Stimulated activated CD8-positive, alpha-beta memory T cell treated with anti-CD3 and anti-CD28 coated beads, Interleukin-15, amount 100 ng/mL, for 24 hours (primary cell): ENCODE measurements at places on chromosomes 4 and X.

- DNase-seq = no peak
Measured at GRCh38 chr4:155941085-155941790, 12.4 kb downstream of the CTSO start.

- no peak for DNase-seq
Measured at GRCh38 chrX:108439961-108440696, 491 bp downstream of the COL4A5 start.

GRCh38 chrX:79195027-79195426 lies 50.5 kb downstream of the GPR174 start:
- no peak for DNase-seq

GRCh38 chr4:152456609-152457008 lies 79.3 kb downstream of the FBXW7 start:
- no peak for DNase-seq

- DNase-seq = no peak
Measured at GRCh38 chrX:44267116-44267515, 76.4 kb downstream of the EFHC2 start.

DNA sequence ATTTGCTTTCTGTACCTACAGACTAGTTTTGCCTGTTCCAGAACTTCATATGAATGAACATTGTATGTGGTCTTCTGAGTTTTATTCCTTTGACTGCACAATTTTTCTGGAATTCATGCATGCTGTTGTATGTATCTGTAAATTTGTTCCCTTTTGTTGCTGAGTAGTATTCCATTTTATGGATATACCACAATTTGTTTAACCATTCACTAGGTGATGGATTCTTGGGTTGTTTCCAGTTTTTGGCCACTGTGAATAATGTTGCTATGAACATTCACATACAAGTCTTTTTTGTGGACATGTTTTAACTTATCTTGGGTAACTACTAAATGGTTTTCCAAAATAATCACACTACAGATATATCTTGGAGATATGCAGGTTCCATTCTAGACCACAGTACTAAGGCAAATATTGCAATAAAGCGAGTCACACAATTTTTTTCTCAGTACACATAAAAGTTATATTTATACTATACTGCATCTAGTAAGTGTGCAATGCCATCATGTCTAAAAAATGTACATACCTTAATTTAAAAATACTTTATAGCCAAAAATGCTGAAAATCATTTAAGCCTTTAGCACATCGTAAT lies 58.7 kb downstream of the TSPAN5 start:
- no peak for DNase-seq

GRCh38 chr4:56637791-56638190 lies 43.3 kb downstream of the HOPX start:
- no peak for DNase-seq

- no peak for DNase-seq
Measured at GRCh38 chrX:11395859-11396258, 102.6 kb downstream of the AMELX start.

- no peak for DNase-seq
Measured at GRCh38 chr4:138639018-138639741, 376.4 kb upstream of the NOCT start.

DNA sequence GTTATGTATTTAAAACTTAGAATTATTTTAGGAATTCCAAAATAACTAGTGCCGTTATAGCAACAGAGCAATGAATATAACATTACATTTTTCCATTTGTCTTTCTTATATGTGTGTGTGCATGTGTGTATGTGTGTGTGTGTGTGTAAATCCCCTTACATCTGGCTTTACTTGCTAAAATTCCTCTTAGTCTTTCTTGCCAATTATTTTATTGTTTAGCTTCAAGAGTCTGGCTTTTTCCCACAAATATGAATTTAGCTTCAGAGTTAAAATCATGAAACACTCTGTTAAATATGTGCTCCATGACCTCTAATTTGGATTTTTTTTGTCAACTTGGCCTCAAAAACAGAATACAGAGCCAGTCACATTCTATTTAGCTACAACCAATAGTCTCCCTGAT lies 18.9 kb downstream of the FGF13 start:
- DNase-seq = no peak

DNA sequence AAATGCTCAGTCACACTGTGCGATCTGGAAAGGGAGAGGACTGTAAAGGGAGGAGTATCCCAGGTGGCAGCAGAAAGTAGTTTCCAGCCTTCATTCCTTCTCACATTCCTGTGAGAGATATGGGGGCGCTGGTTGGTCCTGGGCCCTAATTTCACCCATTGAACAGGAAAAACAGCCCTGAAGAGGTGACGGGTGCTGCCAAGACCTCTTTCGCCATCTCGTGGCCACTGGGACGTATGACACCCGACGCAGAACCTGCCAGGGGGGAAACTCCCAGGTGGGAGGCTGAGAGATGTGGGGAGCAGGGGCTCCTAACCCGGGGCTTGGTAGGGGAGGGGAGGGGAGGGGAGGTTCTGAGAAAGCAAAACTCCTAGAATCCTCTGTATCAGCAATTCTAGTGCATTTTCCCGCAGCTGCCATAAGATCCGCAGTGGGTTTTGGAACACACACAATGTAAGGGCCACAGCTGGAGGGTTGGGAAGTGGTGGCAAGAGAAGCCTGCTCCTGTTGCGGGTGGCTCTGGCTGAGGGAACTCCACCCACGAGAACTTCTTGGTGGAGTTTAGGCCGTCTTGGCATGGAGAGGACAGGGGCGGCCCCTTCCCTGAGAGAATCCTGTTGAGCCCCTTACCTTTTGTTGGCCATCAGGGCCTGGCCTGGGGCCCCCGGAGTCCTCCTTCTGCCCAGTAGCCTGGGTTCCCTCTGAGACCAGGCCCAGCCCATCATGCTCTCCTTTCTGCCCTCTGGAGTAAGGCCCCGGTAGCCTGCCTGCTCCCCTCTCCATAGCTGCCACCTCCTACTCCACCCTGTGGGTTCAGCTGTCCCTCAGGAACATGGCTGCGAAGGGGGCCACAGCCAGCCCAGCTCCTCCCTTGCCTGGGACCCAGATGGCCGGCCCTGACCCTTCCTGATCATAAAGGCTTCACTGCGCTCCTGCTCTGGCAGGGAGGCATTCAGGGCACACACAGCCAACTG lies 134.1 kb downstream of the OR13H1 start:
- peak; percentile 0 for DNase-seq

DNA sequence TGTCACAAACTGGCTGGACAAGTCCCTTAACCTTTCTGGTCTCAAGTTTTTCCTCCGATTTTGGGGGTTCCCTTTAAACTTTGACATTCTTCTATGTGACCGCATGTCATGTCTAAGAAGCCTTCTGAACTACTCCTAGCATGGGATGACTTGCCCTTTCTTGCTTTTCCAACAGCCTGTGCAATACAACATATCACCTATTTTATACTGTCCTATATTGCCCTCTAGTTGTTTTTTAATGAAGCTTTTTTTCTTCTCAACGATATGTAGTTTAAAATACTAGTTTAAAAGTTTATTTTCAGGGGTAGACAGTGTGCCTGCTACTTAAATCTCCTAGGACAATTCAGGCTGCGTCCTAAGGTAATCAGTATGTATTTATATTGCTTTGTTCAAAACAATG lies 1.0 kb upstream of the IGBP1 start:
- DNase-seq = no peak

GRCh38 chr4:159357350-159357749 lies 254.5 kb downstream of the RAPGEF2 start:
- DNase-seq = no peak

DNA sequence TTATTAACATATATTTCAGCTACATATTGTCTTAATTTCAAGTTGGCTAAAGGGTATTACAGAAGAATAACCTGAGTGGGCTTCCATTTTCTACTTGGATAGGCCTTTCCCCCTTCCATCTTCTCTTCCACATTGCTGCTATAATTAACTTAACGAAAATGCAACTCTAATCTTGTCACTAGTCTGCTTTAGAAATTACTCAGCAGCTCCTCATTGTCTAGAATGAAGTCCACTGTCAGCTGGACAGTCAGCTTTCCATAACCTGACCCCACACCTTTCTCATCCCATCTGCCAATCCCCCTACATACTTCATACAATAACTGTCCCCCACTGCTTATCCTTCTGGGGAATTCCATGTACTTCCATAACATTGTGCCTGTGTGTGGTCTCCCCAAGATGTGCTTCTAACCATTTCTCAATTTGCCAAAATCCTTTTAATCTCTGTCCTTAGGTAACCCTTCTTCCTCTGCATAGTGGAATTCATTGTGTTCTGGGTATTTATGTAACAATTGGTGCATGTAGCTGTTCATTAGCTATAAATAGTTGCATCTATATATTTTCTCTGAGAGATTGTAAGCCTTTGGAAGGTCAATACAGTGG lies 4.8 kb downstream of the MND1 start:
- no peak for DNase-seq

DNA sequence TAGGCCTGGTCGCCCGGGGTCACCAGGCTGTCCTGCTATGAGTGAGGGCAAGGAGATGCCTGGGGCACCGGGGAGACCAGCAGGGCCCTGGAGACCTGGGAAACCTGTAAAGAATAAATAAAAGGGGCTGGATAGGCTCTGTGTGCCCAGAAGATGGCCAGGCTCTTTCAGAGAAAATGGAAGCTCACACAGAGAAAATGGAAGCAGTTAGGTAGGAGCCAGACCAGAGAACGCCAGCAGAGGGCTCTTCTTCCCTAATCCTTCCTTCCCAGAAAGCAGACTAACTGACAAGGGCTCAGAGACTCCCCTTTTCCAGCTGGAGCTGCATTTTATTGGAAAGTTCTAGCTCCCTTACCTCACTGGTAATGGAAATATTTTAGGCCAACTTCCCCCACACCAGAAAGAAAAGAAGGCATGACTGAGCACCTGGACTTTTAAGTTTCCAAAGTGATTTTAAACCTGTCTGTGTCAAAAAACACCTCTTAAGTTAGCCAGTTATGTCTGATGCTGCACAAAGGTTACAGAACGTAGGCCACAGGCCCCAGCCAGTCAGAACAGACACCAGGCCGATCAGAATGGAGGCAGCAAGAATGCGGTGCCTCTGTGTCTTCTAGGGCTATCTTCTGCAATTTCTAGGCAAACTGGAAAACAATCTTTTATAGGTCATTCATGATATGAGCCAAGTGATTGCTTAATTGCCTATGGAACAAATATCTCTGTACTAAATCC lies 74.0 kb downstream of the ATG4A start:
- no peak for DNase-seq

GRCh38 chr4:1502501-1502886 lies 96.3 kb upstream of the NKX1-1 start:
- DNase-seq = no peak

DNA sequence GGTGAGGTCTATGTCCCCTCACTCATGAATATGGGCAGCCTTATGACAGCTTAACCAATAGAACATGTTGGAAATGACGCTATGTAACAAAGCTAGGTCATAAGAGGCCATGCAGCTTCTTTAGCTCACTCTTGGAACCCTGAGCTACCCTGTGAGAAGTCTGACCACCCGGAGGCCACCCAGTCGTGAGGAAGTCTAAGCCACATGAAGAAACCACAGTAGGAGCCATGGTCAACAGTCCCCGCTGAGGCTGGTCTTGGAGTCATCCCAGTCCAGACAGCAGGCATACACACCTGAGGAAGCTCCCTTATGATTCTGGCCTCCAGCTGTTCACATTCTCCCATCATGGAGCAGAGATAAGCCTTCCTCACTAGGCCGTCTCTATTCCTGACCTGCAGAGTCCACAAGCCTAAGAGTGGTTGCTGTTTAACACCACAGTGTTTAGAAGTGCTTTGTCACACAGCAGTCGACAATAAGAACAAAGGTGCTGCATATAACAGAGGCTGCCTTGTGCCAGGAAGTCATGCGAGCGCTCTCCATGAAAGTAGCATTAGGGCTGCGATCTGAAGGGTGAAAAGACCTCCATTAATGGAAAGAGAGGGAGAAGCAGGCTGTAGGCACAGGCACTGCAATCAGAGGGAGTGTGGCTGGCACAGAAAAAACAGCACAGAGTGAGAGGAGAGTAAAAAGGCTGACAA lies 38.2 kb downstream of the TSPAN5 start:
- DNase-seq = no peak

DNA sequence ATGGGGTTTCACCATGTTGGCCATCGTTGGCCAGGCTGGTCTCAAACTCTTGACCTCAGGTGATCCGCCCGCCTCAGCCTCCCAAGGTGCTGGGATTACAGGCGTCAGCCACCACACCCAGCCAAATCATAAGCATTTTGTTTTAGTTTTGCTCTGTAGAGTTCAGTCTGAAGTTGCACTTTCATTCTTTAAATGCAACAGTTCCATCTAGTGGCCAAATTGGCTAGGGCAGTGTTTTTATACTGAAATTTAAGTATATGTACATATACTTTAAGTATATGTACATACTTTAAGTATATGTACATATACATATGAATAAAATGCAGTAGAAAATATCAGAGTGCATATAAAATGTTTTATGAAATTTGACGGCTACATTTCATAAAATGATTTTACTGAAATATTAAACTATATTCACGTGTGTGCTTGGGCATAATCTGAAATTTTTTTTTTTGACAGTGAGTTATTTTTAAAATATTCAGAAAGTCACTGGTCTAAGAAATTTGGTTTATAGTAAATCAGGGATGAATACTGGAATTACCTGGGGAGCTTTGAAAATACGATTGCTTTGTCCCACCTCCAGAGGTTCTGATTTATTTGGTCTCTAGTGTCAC lies 145.5 kb downstream of the NWD2 start:
- no peak for DNase-seq

- DNase-seq = no peak
Measured at GRCh38 chr4:144646523-144647094, 653 bp downstream of the HHIP start.

DNA sequence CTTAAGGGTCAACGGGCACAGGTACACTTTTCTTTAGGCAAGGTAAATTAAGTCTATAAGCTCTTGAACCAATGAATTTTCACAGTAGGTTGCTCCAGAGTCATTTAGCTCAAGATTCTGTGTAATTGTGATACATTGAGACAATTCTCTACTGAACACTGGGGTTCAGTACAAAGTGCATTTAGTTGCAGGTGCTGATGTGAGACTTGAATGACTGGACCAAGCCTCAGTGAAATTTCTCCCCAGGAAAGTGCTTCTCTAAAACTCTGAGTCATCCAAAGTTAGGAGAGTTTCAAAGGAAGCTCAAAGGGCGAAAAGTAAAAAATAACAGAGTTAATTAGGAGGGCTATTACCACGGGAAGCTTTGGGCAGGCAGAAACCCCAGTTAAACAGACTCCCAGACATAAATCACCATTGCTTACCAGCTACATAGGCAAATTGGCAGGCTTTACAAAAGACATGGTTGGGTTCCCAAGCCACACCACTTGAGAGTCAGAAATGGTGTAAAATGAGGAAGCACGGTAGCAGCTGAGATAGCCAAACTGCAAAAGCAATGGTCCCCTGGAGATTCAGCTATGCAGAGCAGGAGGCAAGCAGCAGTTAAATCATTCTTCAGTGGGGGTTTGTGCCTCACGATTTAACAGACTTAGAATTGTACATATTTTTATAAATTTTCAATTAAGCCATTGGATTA lies 202.6 kb downstream of the PCDH19 start:
- DNase-seq = no peak

DNA sequence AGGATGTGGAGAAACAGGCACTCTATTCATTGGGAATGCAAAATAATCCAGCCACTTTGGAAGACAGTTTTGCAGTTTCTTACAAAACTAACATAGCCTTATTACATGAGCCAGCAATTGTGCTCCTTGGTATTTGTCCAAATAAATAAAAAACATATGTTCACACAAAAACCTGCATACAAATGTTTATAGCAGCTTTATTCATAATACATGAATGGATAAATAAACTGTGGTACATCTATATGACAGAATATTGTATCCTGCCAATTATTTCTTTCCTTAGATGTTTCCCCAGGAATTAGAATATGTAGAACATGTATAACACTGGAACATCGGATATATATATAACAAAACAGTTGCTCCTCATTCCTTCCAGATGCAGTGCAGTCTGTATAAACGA lies 57.7 kb upstream of the VEGFC start:
- DNase-seq = no peak

GRCh38 chr4:13260513-13260912 lies 223.6 kb downstream of the RAB28 start:
- no peak for DNase-seq
